Activated CD4-positive, alpha-beta T cell treated with anti-CD3 and anti-CD28 coated beads, Interleukin-2, Interleukin-4, amounts not matched to agents 100 ng/mL and 50 ng/mL, durations not matched to agents 16 hours and 8 hours (primary cell): ENCODE measurements at places on chromosomes 13 and 19.

- no peak for DNase-seq
Measured at GRCh38 chr13:105509981-105510762, 1025.3 kb downstream of the EFNB2 start.

DNA sequence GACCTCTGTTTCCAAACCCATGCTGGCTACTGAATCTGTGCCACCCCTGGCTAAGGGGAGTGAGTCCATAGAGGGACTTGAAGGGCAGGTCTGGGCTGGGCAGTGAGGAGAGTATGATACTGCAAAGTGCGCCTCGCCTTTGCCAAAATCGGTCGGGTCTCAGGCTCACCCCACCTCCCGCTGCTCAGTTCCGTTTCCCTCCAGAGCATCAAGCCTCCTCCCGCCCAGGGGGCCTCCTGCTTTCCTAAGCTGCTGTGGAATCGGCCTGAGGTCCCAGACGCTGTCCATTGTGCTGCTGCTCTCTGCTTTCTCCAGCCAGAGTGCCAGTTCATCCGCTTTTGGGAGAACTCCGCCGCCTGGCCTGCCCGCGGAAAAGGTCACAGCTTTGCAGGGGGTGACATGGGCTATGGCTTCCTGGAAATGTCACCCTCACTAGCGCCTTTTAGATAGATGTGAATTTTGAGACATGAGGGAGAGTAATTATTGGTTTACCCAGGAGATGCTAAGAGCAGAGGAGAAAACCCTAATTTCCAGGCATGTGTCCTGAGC lies 1418.4 kb downstream of the UQCRFS1 start:
- DNase-seq = peak; percentile 7

DNA sequence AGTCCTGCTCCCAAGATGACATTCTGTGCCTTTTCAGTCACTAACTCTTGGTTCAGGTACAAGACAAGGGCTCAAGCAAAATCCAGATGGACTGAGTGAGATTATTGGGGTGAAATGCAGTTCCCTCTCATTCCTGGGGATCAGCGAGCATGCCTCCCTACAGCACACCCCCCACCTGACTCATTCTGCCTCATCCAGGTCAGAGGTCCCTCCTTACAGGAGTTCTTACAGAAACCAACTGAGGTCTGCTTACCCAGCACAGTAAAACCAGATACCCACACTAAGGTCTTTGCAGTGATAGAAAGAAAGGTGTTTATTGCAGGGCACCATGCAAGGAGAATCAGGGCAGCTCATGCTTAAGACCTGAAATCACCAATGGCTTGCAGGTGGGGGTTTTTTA lies 21.6 kb upstream of the MRI1 start:
- no peak for DNase-seq

DNA sequence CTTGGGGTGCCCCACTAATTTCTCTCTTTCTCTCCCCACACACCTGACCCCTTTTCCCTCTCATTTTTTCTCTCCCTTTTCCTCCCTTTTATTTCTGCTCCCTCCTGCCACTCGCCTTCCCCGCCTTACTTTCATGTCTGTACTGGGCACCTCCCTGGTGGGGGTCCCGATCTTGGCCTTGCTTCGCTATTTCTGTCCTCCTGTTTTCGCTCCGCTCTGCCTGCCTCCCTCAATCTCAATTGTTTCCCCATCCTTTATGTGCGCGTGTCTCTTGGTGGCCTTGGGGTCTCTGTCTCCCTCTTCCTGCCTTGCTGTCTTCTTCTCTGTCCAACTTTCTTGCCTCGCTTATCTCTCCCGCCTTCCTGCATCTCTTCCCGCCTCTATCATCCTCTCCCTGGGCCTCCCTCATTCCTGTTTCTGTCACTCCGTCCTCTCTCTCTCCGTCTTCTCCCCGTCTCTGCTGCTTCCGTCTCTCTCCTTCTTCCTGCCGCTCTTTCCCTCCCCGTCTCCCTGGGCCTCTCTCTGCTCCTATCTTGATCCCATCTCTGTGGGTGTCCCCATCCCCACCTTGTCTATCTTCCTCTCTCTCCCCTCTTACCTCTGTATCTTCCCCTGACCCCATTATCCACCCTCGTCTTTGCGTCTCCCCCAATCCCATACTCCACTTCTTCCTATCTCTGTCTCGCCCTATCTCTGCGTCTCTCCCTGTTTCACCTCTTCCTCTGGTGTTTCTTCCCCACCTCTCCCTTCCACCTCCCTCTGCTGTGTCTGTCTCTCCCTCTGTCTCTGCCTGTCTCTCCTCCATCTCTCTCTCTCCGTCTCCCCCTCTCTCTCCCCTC lies 4.0 kb downstream of the GRIN2D start:
- DNase-seq = no peak

DNA sequence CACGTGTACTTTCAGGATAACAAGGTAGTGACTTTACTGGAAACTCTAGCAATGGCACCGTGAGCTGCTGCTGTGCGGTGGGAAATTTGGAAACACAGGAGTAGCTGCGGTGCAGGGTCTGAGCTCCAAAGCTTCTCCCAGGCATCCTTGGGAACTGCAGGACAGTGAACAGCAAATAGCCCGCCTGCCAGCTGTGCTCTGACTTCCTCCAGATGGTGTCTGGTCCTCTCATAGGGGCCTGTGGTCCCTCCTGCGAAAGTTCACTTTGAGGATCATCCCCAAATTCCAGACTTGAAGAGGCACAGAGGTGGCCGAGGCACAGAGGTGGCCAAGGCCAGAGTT lies 287.3 kb upstream of the MAB21L1 start:
- DNase-seq = no peak

DNA sequence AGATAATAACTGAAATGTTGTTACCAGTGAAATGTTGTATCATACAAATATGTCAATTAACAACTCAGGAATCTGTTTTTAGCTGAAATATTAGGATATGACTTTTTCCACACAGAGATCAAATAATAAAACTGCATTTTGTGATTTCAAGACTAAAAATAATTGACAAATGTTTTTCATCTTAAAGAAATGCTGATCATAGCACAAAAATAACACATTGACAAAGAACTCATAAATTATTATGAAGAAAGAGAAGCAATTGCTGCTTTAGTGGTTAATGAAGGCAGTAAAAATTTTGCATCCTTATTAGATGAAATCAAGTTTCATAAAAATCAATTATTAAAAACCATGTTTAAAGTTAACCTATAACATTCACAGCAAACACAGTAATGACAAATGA lies 1417.3 kb downstream of the OLFM4 start:
- DNase-seq = no peak

DNA sequence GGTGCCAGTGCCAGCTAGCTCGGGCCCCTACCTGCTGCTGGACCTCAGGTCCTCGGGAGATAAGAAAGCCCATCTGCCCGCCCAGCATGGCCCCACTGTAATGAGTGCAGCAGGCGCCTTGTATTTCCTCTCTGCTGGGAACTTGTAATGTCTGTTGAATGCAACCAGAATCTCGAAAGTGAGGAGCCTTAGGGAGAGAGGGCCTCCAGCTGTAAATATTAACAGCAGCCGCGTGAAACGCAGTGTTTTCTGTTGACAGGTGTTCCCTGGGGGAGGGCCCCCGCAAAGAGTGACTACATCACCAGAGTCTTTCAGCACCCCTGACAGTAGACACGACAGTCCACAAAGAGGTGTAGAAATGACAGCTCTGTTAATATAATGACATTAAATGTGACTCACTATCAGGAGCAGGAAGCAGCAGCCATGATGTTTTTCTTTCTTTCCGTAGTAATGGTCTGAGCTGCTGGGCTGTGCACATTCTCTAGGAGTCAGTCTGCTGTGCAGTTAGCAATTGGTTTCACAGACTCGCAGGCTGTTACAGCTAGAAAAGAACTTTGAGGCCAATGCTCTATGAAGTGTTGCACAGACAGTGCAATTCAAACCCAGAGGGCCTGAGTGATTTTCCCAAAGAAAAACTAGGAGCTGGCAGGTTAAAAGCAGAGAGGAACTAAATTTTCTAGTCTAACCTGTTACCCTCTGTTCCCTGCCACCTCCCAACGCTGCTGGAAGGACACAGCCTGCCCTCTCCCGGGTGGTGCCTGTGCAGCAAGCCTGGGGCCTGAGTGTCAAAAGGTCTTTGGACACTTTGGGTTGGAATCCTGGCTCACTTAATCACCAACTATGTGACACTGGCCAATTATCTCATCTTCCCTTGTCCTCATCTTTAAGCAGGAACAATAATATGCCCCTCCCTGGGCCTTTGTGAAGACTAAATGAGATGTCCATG lies 58.6 kb upstream of the WASF3 start:
- DNase-seq = no peak

DNA sequence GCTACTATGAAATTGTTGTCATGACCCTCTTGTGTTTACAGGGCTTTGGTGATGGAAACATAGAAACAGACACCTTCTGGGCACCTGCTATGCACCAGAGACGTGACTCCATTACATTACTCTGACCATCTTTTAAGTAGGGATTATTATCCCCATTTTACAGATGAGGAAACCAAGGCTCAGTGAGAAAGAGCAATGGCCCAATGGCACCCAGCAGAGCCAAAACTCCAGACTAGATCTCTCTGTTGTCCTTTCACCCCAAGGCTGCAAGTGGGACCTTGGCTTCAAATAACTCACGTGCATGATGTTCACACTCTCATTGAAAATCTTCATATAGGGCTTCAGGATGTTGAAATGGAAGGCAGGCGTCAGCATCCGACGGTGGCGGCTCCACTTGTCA lies 5.9 kb downstream of the CYP4F2 start:
- no peak for DNase-seq

- DNase-seq = no peak
Measured at GRCh38 chr13:54387625-54388024, 1359.0 kb downstream of the OLFM4 start.

DNA sequence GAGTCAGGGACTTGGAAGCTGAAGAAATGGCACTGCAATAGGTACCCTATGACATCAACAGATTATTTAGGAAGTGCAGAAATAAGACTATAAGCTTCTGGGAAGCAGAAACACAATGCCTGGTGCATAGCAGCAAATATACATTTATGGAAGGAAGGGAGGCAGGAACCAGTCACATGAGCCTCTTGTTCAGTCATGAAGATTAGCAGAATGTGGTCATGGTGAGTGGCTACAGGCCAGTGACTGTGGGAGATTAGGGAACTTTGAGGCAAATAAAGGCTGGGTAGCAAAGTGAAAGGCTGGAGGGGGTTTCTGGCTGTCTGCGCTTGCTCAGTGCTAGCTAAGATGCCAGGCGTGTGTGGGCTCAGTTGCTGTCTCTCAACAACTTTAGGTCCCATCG lies 96.3 kb downstream of the EPSTI1 start:
- no peak for DNase-seq

- DNase-seq = peak; percentile 79
Measured at GRCh38 chr19:16001481-16002312, 52.9 kb downstream of the OR10H4 start.

DNA sequence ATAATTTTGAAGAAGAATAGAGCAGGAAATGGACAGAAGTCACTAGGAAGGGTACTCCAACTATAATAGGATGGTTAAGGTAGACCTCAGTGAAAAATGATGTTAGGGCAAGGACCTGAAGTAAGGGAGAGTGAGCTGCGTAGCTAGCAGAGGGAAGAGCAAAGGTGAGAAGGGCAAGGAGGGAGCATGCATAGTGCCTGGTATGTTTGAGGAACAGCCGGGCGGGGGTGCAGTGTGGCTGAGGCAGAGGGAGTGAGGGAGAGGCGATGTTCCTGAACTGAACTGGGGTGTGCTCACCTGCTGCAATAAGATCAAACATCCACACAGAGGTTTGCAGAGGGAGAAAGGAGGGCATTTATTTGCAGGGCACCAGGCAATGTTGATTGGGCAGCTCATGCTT lies 110.4 kb downstream of the DNAJC15 start:
- no peak for DNase-seq
